ENCODE measurements at places on chromosomes 6 and 20. TPM values are rescaled to one million over a fixed set of nuclear protein-coding genes. Genes with fewer than 3 reads are reported as not detected.

The GLP1R gene
- 0.88 TPM for total RNA-seq

The IMPG1 gene
- total RNA-seq, result 68.0 TPM

The ARHGAP18 gene
- 23.0 TPM for total RNA-seq

The HTR1E gene
- 0.33 TPM for total RNA-seq

The CNR1 gene
- total RNA-seq, result 17.9 TPM

The TMEM244 gene
- 40.6 TPM for total RNA-seq

The NINL gene
- 44.2 TPM for total RNA-seq

The MYLK4 gene
- 9.9 TPM for total RNA-seq

The CGA gene
- total RNA-seq, result not detected

The CD24 gene
- 267 TPM for total RNA-seq

The SNAP91 gene
- 68.5 TPM for total RNA-seq

The PLA2G7 gene
- total RNA-seq, result 1.9 TPM

The PTGIS gene
- total RNA-seq, result 17.7 TPM

The C6orf141 gene
- total RNA-seq, result 0.77 TPM

The C6orf15 gene
- not detected for total RNA-seq

The HMGA1 gene
- 48.7 TPM for total RNA-seq

The NOX3 gene
- not detected for total RNA-seq

The TP53TG5 gene
- total RNA-seq, result not detected

The COL9A3 gene
- 134 TPM for total RNA-seq

The ZNF341 gene
- total RNA-seq, result 2.2 TPM

The LRRN4 gene
- not detected for total RNA-seq

The SNX5 gene
- 110 TPM for total RNA-seq

The BNIP5 gene
- 0.11 TPM for total RNA-seq

The RNF8 gene
- total RNA-seq, result 45.2 TPM

The FLOT1 gene
- total RNA-seq, result 68.1 TPM

The RIPPLY2 gene
- 2.7 TPM for total RNA-seq

The GJA10 gene
- total RNA-seq, result 2.5 TPM

The CCN2 gene
- 93.1 TPM for total RNA-seq

The PDYN gene
- total RNA-seq, result not detected

The TUBB2B gene
- total RNA-seq, result 434 TPM

The KHDC1L gene
- total RNA-seq, result 1.0 TPM

The MTFR2 gene
- total RNA-seq, result 1.1 TPM

The MCCD1 gene
- total RNA-seq, result not detected

The ECT2L gene
- total RNA-seq, result not detected

The HLA-DOB gene
- total RNA-seq, result not detected

The KCNK5 gene
- 2.4 TPM for total RNA-seq

The PPP1R10 gene
- 39.9 TPM for total RNA-seq

All from camera-type eye (tissue), 1 donor.